Activated T-cell treated with anti-CD3 and anti-CD28 coated beads, Interleukin-2, amount 50 U/mL, for 72 hours (primary cell): ENCODE measurements at places on chromosomes 2 and 18.

GRCh38 chr2:60947056-60947455, 65.7 kb downstream of the REL start:
- DNase-seq = no peak

DNA sequence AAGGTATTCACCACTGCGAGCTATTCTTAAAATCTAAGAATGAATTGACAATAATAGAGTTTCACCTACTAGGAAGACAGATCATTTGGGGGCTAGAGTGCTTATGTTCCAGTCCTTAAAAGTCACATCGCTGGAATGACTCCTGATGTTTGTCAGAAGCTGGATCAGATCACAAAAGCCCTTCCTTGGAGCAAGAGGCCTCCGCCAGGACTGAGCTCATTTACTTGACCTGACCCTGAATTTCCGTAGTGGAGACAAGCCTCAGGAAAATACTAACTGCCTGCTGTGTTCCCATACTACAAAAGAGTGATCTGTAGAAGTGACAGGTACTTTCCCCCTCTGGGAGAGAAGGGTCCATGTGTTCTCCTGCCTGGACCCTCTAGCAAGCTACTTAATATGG, 483.9 kb downstream of the DPP10 start:
- DNase-seq = no peak

DNA sequence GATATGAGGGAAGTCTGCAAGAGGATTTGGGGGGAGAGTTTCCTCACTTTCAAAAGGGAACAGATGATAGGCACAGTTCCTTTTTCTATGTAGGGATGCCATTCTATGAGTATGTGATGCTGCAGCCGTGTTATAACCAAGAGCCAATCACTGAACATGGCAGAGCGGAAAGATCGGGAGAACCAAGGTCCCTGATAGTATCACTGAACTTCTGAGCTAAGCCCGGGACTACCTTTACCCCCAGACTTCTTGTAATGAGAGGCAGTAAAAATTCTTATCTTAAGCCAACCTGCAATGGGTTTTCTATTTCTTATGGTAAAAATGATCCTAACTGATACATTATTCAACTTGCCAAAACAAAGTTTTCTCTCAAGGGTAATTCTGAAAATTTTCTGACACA, 21.6 kb upstream of the SLC1A4 start:
- no peak for DNase-seq

- no peak for DNase-seq
These were observed 28.0 kb downstream of the LHCGR start for GRCh38 chr2:48727560-48727959.

GRCh38 chr2:53317861-53318260, 449.7 kb upstream of the CHAC2 start:
- DNase-seq = no peak

DNA sequence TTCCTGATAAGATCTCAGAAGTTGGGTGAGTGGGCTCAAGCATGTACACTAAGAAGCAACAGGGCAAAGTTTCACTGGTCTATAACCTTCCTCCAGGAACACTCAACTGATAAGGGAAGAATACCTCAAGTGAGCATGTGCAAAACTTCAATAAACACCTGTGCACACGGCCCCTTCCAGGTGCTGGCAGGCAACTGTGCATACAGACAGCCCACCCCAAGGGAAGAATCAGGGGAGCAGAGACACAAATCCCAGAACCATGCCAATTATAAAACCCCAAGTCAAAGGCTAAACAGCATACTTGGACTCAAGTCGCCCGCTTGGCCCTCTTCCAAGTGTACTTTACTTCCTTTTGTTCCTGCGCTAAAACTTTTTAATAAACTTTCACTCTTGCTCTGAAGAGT, 85.9 kb upstream of the RTN4 start:
- no peak for DNase-seq

- DNase-seq = no peak
These were observed 675 bp upstream of the MLPH start for GRCh38 chr2:237486334-237486818.

DNA sequence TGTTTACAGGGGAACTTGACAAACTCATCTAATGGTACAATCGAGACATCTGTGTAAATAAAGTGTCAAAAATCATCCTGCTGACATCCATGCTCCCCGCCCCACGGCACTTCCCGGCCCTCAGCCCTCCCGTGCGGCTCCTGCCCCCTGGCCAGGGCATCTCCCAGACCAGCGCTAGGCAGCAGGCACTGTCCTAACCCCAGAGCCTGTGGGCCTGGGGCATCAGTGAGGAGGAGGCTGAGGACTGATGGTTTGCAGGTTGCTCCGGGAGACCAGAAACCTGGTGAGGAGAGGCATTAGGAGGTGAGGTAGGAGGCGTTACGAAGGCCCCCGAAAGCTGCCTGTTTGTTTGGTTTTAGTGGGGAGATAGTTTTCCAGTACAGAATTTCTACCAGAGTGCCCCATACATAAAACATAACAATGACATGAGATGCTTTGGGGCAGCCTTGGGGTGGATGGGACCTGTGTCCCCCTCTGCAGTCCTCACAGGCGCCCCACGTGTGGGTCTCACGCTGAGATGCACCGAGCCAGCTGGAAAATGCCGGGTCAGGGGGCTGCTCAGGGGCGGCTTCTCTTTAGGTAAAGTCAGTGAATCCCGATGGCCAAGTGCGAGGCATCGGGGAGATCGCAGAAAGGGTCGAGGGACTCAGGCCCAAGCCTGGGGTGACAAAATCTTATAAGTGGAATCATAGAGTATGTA, 114.2 kb downstream of the RTP5 start:
- no peak for DNase-seq

DNA sequence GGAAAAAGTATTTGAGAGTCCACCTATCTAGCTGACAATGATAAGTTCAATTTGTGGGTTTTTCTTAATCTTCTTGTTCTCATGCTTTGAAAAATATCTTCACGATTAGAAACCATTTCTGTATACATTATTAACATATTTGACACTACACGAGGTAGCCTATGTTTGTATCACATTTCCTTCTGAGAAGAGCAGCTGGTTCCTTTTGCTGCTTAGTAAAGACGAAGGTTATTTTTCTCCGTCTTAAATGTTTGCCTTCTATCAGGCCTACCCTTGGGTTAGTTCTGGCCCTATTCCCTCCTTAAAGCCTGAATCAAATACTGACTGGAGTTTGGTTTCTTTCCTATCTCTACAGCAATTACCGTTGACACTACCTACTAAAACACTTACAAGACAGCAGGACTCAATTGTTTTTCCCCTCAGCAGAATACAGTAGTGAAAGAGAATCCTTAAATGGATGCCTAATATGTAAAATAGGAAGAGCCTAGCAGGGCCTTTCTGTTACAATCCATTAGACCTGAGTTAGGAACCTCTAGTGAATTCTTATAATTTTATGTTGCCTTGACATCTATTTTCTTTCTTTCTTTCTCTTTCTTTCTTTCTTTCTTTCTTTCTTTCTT, 790.4 kb downstream of the EPHA4 start:
- no peak for DNase-seq

DNA sequence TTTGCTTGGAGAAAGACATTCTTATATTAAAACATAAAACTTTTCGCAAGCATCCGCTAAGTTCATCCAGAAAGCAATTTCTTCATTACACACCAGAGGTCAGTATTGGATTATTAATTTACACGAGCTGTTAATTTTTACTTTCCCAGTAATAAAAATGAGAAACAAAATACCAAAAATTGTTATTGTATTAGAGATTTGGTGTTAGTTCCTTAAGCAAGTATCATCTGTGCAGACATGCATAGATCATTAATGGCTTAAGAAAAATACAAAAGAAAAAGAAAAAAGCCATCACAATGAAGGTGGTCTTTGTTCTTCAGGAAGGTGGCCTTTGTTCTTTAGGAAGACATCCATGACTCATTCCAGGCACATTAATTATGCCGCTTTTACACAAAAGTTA, 53.6 kb upstream of the HNMT start:
- DNase-seq = no peak

GRCh38 chr18:55893948-55894347, 306.0 kb upstream of the TCF4 start:
- DNase-seq = no peak

GRCh38 chr2:20563833-20564232, 87.1 kb downstream of the HS1BP3 start:
- DNase-seq = no peak

DNA sequence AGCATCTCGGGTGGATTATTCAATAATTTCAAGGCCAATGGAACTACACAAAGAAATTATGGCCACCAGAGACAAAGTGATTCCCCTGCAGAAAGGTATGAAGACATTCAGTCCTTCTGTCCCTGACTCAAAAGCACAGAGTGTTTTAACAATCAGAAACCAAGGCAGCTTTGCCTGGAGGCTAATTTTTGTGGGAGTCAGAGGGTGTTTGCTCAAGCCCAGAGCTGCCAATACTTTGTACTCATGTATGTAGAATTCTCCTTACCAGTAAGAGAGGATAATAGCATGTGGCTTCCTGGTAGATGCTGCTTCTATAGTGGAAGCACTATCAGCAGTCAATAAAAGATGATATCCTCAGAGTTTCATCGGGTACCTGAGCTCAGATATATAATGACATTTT, 178.4 kb downstream of the KCNE4 start:
- DNase-seq = no peak

GRCh38 chr2:134863446-134863845, 25.0 kb downstream of the ACMSD start:
- no peak for DNase-seq

DNA sequence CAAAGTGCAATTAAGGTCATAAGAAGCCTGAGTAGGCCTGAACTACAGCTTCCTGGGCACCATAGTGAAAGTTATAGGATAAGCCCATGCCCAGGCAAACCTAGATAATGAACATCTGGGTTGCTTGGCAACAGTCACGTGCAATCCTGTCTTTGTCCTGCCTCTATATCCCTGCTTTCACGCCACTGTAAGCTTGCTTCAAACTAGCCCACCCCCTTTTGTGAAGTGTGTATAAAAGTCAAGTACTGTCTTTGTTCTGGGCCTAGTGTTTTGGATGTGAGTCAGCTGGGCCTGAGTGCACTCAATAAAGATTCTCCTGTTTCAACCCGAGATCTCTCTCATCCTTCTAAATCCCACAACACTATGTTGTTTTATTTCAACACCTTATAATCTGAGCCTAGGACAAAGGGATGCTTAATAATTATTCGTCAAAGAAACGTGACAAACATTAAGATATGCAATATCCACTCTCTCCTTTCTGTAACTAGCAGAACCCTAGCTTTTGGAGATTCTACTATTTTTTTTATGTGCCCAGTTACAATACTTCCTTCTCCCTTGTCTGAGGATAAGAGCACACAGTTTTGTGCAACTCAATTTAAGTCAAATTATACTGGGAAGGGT, 927.8 kb downstream of the SUCLG1 start:
- no peak for DNase-seq

DNA sequence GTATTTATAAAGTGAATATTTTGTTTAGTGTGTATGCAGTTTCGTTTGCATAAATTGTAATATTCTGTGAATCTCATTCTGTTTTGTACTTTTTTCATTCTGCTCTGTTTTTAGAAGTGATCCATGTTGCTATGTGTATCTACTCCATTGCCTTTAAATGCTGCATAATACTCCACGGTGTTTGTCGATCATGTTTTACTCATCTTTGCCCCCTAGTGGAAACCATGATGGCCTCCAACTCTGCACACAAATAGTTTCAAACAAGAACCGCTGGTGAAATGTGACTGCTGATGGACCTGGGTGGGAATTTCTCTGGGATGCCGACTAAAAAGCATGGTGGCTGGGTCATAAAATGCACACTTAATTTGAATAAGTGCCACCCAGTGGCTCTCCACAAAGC, 32.0 kb upstream of the SKOR2 start:
- DNase-seq = no peak

- no peak for DNase-seq
These were observed 265.4 kb upstream of the SPOPL start for GRCh38 chr2:138236142-138236541.

DNA sequence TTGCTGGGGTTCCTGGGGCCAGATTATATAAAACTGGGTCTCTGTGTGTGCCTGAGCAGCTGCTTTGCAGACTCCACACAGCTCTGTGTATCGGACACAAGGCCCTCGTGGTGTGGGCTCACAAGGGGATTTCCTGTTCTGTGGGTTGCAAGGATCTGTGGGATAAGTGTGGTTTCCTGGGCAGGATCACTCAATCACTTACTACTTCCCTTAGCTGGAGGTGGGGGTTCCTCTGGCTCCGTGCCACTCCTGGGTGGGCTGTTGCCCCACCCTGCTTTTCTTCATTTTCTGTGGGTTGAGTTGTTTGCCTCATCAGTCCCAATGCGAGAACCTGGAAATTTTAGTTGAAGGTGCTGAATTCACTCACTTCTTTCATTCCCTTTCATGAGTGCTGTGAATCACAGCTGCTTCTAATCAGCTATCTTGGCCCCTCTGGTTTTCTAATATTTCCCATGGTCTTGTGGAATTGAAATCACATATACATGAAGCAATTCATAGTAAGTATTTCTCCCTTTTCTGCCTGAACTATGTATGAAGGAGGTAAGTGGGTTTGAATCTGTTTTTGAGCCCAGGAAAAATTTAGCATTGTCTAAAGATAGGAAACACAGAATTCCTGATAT, 196.3 kb downstream of the DCDC2C start:
- no peak for DNase-seq

- DNase-seq = no peak
These were observed 352.6 kb downstream of the SS18 start for GRCh38 chr18:25737710-25738311.

DNA sequence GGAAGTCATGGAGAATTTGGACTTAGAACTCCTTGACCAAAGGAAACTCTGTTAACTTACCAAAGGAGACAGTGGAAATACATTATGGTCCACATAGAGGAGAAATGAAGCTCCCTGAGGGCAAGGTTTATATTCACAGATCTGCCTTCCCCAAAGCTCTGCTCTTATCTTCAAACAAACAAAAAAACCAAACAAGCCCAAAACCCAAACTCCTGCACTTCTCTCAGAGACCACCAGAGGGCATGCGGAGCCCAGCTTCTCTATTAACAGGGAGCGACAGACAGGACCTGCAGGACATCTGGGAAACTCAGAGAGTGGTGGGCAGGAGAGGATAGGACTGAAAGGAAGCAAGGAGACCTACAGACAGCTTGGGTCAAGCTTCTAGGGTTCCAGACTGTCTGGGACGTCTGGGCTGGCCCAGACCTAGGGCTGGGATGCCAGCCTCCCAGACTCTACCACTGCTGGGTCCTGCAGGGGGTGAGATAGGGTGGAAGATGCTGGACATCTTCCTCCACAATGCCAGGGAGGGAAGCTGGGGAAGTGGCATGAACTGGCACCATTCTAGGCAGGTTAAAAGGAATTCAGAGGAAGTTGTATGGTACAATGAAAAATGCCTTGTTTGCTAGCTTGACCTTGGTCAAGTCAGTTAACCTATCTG, 4.0 kb upstream of the WNT10A start:
- DNase-seq = peak; percentile 68

- no peak for DNase-seq
These were observed 69.6 kb upstream of the CD28 start for GRCh38 chr2:203636588-203637470.

- DNase-seq = no peak
These were observed 4.1 kb downstream of the REG1B start for GRCh38 chr2:79083597-79084251.

GRCh38 chr2:58073751-58074150, 27.1 kb downstream of the VRK2 start:
- DNase-seq = no peak

GRCh38 chr2:5176764-5177163, 515.4 kb upstream of the SOX11 start:
- no peak for DNase-seq
